ENCODE measurements at places on chromosomes 13 and 19. TPM values are rescaled to one million over a fixed set of nuclear protein-coding genes. Genes with fewer than 3 reads are reported as not detected.

DNA sequence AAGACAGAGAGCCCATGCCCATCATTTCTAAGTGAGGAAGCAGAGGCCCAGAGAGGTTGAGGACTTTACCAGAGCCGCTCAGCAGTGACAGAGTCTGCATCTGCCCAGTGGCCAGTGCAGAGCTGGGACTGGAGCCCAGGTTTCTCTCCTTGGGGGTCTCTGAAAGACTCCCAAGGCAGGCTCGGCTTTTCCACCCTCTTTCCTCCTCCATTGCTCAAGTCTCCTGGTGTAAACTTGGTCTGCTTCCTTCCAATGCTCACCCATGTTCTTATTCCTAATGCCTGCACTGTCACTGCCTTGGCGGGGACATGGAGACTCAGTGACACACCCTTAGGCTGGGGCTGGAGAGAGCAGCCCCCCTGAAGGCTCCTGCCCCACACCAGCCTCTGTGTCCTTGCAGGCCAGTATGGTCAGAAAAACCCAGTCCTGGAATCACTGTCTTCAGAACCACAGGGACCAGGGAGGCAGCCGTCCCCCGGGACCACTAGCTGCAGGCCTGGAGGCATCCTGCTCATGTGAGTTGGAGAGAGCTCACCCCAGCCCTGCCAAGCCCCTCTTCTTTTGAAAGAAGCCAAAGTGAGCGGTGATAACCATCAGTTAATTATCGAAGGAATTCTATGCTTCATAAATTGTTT is 211.0 kb upstream of the ZNF536 start:
- no peak for DNase-seq

- no peak for DNase-seq
These were observed 1.9 kb upstream of the ZNF653 start for GRCh38 chr19:11507370-11508078.

SRRM5 gene
- not detected for total RNA-seq

- no peak for DNase-seq
These were observed 91.4 kb downstream of the RBM26 start for GRCh38 chr13:79314652-79315051.

DNA sequence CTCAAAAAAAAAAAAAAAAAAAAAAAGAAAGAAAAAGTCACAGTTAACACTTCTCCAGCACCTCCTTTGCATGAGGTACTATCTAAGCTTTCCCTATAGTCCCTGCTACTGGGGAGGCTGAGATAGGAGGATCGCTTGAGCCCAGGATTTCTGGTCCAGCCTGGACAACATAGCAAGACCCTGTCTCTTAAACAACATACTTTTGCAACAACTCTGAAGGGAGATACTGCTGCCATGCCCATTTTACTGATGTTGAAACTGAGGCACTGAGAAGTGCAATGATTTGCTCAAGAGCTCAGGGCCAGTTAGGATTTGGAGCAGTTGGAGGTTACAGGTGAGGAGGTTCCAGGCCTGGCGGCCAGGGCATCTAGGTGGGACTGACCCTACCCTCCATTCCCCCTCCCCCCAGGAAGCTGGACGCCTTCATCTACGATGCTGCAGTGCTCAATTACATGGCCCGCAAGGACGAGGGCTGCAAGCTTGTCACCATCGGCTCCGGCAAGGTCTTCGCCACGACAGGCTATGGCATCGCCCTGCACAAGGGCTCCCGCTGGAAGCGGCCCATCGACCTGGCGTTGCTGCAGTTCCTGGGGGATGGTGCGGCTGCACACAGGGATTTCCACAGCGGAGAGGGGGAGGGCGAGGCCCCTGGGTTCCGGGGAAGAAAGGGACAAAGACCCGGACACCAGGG is 4.3 kb upstream of the GRWD1 start:
- DNase-seq = no peak

DNA sequence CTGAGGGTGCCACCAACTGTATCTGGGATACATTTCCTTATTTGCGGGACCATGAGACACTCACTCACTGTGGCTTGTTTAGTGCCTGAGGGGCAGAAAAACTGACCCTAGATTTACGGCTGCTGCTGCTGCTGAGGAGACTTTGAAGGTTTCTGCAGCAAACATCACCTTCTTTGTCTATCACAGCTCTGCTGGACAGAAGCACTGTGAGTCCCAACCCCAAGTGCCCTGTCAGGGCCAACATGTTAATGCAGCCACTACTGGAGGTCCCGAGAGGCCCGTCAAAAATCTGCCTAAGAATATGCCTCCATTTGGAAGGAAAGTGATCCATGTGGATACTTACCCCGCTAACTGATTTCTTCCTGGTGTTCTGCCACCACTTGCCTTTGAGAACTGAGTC is 37.3 kb upstream of the UBL3 start:
- no peak for DNase-seq

KLK5 gene
- not detected for total RNA-seq

- DNase-seq = no peak
These were observed 174.5 kb downstream of the USP12 start for GRCh38 chr13:26996965-26997752.

GRCh38 chr13:95503662-95504061 is 48.9 kb upstream of the CLDN10 start:
- no peak for DNase-seq

- no peak for DNase-seq
These were observed 36.8 kb downstream of the ACSBG2 start for GRCh38 chr19:6172074-6172863.

C3 gene
- 0.51 TPM for total RNA-seq

DNA sequence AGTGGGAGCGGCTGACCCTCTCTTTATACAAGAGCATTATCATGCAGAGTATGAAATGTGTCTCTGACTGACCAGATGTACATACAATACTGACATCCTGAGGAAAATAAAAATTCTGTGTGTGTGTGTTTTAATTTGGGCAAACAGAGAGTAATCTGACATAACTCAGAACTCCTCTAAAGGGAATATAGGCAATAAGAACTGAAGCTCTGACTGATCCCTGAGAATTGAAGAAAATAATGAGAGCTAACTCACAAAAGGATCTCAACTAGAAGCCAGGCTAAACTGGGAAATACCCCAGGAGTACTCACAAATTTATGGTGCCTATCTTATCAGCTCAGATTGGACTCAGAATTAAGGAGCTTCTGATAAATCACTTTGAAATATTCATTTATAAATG is 539.9 kb downstream of the OLFM4 start:
- no peak for DNase-seq

GRCh38 chr19:57052081-57052480 is 67.7 kb upstream of the USP29 start:
- DNase-seq = no peak

- no peak for DNase-seq
These were observed 22.8 kb downstream of the SPART start for GRCh38 chr13:36323408-36323807.

SLITRK6 gene
- total RNA-seq = not detected

ZNF586 gene
- 12.9 TPM for total RNA-seq

CACNG7 gene
- total RNA-seq = not detected

DNA sequence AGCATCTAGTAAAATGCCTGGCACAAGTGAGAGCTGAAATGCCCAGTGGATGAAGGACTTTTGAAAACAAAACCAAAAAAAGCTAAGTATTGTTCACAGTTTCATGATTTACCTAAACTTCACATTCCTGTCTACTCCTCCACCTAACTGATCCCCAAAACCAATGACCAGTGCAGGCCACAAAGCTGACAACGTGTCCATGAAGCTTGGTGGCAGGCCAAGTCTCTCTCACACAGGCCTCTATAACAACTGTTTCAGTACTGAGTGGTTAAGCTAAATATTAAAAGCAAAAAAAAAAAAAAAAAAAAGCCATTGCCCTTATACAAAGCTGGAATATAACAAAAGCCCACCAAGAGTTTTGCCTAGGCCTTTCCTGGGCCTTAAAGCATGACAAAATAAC is 36.4 kb downstream of the STK24 start:
- no peak for DNase-seq

SPACA6 gene
- 3.5 TPM for total RNA-seq

GRCh38 chr13:32045982-32046785 is 14.6 kb downstream of the FRY start:
- no peak for DNase-seq

GRCh38 chr13:102812611-102813287 is 13.8 kb downstream of the BIVM start:
- no peak for DNase-seq

KCNRG gene
- total RNA-seq = 6.7 TPM

GRCh38 chr19:43765109-43765876 is 10.5 kb upstream of the SMG9 start:
- DNase-seq = peak; percentile 76

FUT1 gene
- 7.7 TPM for total RNA-seq

WDR62 gene
- total RNA-seq = 2.7 TPM

Measured in dermis microvascular lymphatic vessel endothelial cell (primary cell).